Suppressor macrophage treated with lipopolysaccharide for 1 hour (primary cell): ENCODE measurements at places on chromosomes 4 and X.
A peak's percentile ranks its signal among the peaks of the same experiment; 100 is the strongest.

- peak; percentile 10 for DNase-seq
These were observed 2.6 kb downstream of the CTBP1 start for GRCh38 chr4:1246111-1246881.

- DNase-seq = no peak
These were observed 5.4 kb downstream of the HTRA3 start for GRCh38 chr4:8274765-8275547.

DNA sequence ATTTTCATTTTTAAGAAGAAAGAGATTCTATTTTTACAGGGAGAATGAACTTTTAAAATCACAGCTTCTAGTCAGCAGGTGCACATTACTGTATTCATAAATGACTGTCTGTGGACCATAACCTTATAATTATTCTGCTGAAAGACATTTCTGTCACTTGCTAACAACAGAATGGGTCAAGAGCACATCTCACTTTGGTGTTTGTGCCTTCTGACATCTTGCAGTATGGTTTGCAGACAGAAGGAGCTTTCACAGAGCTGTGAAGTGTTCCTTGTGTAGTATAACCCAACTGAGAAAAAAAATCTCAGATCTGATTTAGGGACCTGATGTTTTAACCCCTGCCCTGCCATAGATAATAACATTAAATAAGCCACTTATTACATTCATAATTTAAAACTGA, 131.4 kb upstream of the CTSO start:
- no peak for DNase-seq

DNA sequence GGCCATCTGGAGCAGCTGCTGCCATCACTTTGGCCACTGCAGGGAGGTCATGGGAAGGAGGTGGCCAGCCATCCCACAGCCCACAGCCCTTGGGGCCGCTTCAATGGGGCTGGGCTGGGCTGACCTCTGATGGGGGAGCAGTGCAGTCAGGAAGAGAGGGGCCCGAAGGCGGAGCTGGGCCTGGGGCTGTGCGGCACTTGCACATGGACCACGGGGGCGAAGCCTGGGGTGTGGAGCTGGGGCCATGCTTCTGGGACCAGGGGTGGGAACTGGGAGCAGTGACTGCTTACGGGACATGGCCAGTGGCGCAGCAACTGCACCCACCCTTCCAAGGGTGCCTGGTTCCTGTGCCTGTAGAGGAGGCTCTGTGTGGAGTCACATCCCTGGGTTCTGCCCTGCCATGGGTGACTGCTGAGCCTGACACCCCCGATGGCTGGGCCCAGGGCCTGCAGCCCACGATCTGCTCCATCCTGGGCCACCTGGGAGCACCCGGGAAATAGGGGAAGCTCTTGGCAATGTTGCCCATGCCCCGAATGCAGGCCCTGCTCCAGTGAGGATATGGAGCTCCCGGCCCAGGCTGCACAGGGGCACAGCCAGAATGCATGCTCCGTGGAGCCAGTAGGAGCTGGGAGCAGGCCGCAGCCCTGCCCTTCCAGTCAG, 22.4 kb upstream of the SULT1B1 start:
- DNase-seq = no peak

- DNase-seq = no peak
These were observed 35.4 kb upstream of the TMEM184C start for GRCh38 chr4:147581606-147582350.

- DNase-seq = no peak
These were observed 9.1 kb downstream of the PPAT start for GRCh38 chr4:56426273-56426672.

- no peak for DNase-seq
These were observed 5.5 kb downstream of the DDIT4L start for GRCh38 chr4:100184787-100185186.

GRCh38 chr4:145308598-145308997, 128.2 kb upstream of the OTUD4 start:
- DNase-seq = peak; percentile 51

DNA sequence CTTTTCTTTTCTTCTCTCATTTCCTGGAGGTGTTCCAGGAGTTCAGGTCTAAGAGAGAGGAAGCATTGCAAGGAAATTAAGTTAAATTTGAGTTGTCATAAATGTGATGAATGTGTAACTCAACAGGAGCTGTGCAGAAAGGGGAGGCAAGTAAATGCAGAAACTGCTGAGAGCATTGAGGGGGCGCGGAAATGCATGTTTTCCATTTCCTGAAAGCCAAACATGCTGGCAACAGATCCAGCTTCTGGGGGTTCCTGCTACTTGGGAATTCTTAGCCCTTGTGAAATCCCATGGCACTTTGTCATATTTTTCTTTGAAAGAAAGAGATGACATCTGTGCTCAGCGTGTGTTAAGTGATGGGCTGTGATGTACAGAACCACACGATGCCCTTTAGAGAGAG, 33.8 kb upstream of the NAP1L5 start:
- no peak for DNase-seq

- DNase-seq = no peak
These were observed 11.2 kb downstream of the ADAM29 start for GRCh38 chr4:174929346-174929745.

- DNase-seq = no peak
These were observed 95.4 kb downstream of the COL25A1 start for GRCh38 chr4:109207061-109207460.

GRCh38 chrX:71098302-71098701, 2.7 kb downstream of the FOXO4 start:
- peak; percentile 73 for DNase-seq

GRCh38 chrX:105477351-105477750, 256.9 kb upstream of the TEX13A start:
- no peak for DNase-seq

GRCh38 chrX:68918202-68918601, 89.4 kb downstream of the EFNB1 start:
- no peak for DNase-seq

GRCh38 chrX:11458170-11458569, 165.0 kb downstream of the AMELX start:
- no peak for DNase-seq

DNA sequence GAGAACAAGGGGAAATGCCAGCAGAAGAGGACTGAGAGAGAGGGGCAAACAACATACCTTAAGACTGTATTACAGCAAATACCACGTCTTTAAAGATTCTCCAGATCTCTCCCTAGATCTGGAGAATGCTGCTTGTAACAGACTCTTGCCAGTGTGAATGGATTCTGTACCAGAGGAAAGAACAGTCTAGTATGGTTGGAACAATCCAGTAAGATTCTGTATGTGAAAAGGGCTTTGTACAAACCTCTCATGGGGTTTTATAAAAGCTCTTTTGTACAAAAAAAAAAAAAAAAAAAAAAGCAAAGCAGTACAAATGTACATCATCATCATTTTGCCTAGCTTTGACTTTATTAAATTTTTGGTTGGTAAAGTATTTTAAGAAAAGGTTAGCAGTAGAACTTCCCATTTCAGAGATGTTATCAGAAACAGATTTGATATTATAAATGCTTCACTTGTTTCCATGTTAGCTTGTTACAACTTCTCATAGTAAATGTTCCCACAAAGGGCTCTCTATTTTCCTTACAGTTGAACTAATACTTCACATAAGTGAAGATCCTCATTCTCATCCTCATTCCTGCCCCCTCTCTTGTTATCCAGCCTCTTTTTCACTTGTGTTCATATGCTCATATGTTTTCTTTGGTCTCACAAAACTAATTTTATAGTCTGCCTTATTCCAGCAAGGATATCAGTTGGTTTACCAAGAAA, 144.2 kb downstream of the EDA start:
- no peak for DNase-seq

DNA sequence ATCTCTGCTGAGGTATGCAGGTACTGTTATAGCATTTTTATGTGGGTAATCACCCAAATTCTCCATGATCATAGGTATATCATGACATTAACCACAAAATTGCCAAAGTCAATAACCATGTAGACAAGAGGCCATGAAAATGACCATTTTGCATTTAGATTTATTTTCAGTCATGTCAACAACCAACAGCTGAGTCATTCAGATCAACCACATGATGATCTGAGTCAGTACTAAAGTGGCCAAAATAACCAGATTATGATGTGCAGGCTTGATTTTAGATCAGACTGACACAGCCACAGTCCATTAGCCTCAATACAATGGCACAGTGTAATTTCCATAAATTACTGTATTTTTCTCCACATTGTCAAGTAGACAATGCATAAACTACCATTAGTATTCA, 240.5 kb downstream of the GRIA3 start:
- DNase-seq = no peak

GRCh38 chr4:43241104-43241503, 348.6 kb downstream of the GRXCR1 start:
- DNase-seq = no peak

DNA sequence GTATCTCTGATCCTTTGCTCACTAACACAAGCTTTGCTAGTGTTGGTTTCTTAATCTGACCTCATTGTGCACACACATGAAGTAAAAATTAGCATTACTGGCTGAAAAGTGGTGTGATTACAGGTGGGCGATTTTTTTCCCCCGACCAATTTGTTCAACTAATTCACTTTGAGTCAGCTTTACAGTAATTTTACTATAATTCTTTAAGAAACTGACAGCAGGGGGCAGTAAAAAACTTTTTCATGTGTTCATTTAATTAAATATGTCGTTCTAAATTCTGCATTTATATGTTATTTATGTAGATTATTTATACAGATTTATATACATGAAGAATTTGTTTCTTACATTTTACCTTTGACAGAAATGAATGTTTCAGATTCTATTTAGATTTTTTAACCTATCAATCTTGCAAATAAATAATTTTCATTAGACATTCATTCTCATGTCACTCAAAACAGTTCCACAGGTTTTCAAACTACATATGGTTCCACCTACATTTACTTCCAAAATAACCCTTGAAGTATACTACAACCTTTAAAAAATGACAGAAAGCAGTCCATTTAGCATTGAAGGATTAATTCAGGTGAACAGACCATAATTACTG, 17.5 kb downstream of the PALLD start:
- peak; percentile 80 for DNase-seq

GRCh38 chrX:123088930-123089329, 95.1 kb upstream of the GRIA3 start:
- DNase-seq = no peak

GRCh38 chr4:174110180-174110579, 173.3 kb downstream of the FBXO8 start:
- no peak for DNase-seq

GRCh38 chr4:80465238-80465637, 129.7 kb downstream of the CFAP299 start:
- no peak for DNase-seq

GRCh38 chrX:147173594-147173993, 359.1 kb upstream of the CXorf51A start:
- no peak for DNase-seq

DNA sequence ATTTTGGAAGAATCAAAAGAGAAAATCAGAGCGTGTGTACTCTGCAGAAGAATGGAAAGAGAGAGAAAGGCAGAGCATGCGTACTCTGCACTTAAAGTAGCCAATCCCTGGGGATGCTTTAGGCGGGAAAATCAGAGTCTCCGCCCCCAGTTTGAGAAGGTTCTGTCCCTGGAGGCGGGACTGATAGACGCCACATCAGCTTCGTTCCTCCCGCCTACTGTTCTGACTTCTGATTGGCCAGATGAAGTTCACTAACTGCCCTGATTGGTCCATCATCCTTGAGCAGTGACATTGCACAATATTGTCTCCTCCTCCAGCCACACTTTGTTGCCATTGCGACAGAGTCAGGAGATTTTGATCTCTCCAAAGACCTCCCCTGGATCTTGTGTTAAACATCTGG, 23.8 kb downstream of the SSX1 start:
- no peak for DNase-seq

DNA sequence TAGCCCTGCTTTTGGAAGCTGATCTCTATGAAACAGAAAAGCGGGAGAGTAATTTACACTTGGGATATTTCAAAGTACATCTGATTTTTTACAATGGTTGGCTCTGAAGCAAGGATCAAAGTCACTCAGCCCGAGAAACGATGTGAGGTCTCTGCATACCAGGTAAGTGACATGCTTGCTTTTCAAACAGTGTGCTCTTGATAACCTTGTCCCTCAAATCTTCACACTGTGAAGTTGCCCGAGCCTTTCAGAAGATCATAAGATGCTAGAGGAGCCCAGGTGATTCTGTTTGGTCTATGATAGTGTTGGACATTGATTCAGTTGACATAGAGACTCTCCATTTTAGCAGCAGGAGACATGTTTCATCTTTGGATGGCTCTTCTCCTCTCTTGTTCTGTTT, 47.1 kb upstream of the KLHL34 start:
- DNase-seq = no peak

DNA sequence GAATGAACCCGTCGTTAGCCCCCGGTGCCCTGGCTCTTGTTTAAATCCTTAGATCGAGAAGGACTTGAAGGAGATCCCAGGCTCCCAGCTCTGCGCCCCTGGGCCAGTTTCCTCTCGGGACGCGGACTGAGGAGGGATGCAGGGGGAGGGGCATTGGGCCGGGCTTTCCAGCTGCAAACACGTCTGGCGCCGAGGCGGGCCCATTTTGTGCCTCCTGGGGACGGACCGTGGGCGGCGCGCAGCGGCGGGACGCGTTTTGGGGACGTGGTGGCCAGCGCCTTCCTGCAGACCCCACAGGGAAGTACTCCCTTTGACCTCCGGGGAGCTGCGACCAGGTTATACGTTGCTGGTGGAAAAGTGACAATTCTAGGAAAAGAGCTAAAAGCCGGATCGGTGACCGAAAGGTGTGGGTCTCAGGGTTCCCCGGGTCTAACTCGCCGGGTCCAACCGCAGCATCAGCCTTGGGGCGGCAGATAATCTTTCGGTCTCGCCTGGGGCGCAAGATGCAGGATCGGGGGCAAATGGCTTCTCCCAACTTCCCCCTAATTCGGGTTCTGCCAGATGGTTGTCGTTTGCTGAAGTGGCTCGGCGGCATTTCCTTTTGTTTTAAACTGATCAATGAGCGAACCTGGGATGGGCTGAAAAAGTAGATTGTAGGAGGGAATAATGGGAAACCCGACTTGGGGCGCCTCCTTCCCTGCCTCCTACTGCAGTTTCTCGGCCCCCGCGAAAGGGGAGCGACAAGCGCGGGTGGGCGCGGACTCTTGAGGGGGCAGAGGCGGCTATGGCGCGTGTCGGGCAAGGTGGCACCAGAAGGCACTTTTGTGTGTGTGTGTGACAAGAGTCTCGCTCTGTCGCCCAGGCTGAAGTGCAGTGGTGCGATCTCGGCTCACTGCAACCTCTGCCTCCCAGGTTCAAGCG, 2.9 kb downstream of the PDGFRA start:
- DNase-seq = peak; percentile 35

GRCh38 chrX:809081-809480, 178.5 kb downstream of the SHOX start:
- DNase-seq = no peak

GRCh38 chr4:51840781-51841180, 2.2 kb upstream of the DCUN1D4 start:
- no peak for DNase-seq

- no peak for DNase-seq
These were observed 23.4 kb downstream of the PDE6B start for GRCh38 chr4:648579-649292.

DNA sequence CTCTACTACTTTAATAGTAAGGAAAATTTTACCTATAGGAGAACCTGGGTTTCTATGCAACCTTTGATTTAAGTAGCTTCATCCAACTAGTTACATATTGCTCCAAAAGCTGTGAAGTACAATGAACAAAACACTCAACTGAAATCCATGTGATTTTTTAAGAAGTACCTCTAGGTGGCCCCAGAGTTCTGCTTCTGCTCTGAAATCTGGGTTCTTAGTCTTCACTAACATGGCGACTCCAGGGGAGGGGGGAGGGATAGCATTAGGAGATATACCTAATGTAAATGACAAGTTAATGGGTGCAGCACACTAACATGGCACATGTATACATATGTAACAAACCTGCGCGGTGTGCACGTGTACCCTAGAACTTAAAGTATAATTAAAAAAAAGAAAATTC, 73.4 kb upstream of the MAGEB2 start:
- peak; percentile 44 for DNase-seq

GRCh38 chr4:123064390-123064789, 142.0 kb upstream of the NUDT6 start:
- DNase-seq = no peak
